ENCODE measurements at places on chromosomes 13 and 19.
A peak's percentile ranks its signal among the peaks of the same experiment; 100 is the strongest.

- DNase-seq, result no peak
These were observed at the start of gene PCDH9 for GRCh38 chr13:67229481-67230403. PCDH9 (minus strand) TSS chr13:67230336; CDS start chr13:67228440, 1,896 bp downstream.

DNA sequence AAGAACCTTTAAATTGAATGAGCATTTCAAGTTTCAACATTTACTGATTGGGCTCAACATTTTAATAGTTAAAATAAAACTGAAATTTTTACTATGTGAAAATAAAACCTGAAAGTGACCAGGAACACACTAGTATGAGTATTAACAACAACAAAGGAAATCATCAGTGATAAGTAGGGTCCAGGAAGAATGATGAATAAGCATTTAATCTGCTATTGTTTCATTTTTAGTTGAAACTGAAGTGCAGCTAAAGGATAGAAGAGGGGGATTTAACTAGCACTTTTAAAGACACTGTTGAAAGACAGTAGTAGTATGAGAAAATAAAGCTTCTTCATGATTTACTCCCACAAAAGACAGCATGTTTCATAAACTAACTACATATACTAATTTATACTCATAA is 250.9 kb upstream of the IPO5 start:
- no peak for DNase-seq

GRCh38 chr13:25867038-25867437 is 184.8 kb downstream of the SHISA2 start:
- no peak for DNase-seq

DNA sequence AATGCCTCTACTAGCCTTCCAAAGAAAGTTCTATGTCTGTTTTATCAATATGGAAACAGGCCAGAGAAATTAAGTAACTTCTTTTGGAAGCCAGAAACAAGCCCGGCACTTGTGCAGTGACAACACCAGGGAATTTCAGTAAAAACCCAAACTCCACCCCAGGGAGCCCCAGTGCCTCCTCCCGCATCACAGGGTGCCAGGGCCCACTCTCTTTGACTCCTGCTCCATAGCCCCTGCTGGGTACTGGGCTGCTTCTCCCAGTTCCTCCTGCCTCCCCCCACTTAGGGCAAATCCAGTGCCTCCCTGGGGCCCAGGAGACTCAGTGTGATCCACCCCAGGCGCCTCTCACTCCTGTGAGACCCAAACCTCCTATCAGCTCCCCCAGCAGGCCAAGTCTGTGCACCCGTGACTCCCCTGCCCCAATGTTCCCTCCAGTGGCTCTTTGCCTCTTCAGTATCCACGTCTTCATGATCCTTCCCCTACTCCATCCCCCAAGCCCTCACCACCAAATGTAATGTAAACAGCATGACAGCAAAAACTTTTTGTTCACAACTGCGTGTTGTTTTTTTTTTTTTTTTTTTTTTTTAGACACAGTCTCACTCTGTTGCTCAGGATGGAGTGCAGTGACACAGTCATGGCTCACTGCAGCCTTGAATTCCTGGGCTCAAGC is 2.3 kb upstream of the FFAR3 start:
- DNase-seq, result no peak

DNA sequence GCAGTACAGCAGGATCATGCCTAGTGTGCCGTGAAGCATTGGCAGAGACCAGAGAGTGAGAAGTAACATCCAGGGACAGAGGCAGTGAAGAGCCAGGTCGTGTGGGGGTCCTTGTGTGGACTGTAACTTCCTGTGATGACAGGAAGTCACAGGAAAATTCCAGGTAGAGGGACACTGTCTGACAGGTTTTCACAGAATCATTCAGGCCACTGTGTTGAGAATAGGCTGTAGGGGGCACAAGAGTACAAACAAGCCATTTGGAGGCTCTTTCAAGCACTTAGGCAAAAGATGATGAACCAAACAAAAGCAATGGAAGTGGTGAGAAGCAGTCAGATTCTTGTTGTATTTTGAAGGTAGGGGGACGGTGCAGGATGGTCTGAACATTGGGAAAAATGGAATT is 46.4 kb downstream of the N4BP2L1 start:
- peak; percentile 74 for DNase-seq

GRCh38 chr13:30880856-30881155 is 25.3 kb upstream of the MEDAG start:
- no peak for DNase-seq

DNA sequence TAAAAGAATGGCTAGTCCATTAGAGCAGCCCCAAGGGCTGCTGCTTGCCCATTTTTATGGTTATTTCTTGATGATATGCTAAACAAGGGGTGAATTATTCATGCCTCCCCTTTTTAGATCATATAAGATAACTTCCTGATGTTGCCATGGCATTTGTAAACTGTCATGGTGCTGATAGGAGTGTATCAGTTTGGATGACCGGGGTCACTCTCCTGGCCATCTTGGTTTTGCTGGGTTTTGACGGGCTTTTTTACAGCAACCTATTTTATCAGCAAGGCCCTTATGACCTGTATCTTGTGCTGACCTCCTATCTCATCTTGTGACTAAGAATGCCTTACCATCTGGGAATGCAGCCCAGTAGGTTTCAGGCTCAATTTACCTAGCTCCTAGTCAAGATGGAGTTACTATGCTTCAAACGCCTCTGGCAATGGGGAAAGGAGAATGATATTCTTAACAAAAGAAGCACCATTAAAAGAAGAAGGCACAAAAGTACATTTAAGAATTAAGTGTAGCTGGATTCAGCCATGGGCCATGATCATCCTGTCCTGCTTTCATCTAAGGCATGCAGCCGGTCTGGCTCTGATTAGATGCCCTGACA is 1156.0 kb downstream of the PCDH9 start:
- no peak for DNase-seq

- DNase-seq, result no peak
These were observed 1.3 kb upstream of the TEX30 start for GRCh38 chr13:102774591-102775520.
